ENCODE measurements at places on chromosomes 12 and 14. TPM values are rescaled to one million over a fixed set of nuclear protein-coding genes. Genes with fewer than 3 reads are reported as not detected.

- peak overlapping the region; percentile 56 for H3K27ac ChIP-seq
- DNase-seq = no peak
- peaks cover 6% of the 10 kb centered on the region for H3K36me3 ChIP-seq
- H3K27me3 ChIP-seq = no peaks in the 10 kb centered on the region
- H3K4me1 ChIP-seq = peaks cover 20% of the 10 kb centered on the region
Observed at GRCh38 chr14:37262649-37263048, 64.9 kb downstream of the MIPOL1 start.

DNA sequence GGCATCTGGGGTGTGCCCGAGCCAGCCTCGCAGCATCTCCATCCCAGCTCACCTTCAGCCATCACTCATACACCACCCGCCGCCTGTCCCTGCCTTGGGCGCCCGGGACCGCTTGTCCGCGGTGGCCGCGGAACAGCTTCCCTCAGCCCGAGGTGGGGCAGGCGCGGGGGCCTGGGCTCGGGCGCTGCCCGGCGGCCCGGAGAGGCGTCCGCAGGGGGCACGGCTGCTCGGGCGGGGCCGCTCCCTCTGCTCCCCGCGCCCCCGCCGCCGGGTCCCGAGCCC lies 430 bp downstream of the SLC41A2 start:
- H3K27ac ChIP-seq = no peak overlapping the region
- peak overlapping the region; percentile 78 for H3K4me3 ChIP-seq
- peaks cover 9% of the 10 kb centered on the region for H3K4me1 ChIP-seq

DNA sequence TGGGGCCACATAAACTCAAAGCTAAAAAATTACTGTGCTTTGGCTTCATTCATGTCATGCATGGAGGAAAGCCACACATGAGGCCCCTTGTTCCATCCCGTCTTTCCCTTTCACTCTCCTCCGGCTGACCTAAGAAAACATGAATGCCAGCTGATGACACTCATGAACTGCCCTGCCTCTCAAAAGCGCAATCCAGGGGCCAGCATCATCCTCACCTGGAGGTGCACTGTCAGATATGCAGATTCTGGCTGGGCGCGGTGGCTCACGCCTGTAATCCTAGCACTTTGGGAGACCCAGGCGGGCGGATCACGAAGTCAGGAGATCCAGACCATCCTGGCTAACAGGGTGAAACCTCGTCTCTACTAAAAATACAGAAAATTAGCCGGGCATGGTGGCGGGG lies 116.1 kb upstream of the FOXN3 start:
- H3K27me3 ChIP-seq = no peaks in the 10 kb centered on the region
- DNase-seq = no peak
- H3K27ac ChIP-seq = no peak overlapping the region
- H3K4me1 ChIP-seq = peaks cover 3% of the 10 kb centered on the region
- peaks cover 1% of the 10 kb centered on the region for H3K36me3 ChIP-seq
- H3K4me3 ChIP-seq = no peak overlapping the region

DNA sequence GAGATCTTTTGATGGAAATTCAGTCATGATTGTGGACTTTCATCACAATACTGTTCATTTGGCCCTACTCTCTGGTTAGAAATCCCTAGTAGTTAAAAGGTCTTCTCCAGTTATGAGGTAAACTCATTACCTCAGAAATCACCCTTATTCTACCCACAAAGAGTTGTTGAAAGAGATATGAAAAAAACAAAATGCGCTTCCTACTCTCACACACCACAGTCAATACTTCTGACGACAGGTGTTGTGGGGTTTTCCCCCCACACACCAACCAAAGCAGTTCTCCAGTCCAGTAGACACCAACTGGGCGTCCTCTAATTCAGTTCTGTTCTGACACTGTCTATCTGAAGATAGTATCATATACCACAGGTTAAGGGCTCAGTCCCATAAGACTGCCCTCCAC lies 54.9 kb downstream of the TRMT5 start:
- no peak overlapping the region for H3K27ac ChIP-seq
- no peaks in the 10 kb centered on the region for H3K27me3 ChIP-seq
- H3K4me1 ChIP-seq = no peaks in the 10 kb centered on the region
- no peaks in the 10 kb centered on the region for H3K36me3 ChIP-seq
- H3K4me3 ChIP-seq = no peak overlapping the region

DNA sequence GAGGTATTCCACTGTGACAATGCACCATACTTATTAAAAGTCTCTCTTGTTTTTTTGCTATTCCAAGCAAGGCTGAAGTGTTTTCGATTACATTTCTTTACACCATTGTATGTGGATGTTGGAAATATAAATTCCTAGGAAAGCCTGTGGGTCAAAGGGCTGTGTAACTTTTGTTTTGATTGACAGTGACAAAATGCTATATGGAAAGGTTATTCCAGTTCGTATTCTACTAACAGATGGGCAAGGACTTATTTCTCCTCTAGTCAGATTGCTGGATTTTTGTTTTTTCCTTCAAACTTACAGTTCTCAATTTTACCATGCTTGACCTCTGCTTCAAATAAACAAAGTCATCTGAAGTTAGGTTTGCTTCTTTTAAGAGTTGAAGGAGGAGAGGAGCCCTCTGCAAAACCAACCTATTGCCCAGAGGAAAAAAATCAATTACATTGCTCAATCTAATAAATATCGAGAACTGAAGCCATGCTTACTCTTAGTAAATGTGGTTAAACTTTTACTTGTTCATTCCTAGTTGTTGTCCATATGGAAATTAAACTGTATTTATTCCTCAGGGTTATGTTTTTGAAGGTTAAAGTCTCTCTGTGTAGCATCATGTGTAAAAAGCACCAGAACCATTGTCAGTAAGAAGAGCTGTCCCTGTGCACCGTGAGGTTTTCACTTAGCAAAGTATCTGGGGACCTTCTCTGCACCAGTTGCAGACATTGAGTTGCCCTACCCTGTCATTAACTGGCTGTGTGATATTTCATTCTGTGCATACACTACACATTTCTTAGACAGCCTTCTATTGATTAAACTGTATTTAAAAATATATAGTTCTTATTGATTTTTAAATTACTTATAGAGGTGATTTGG lies 26.9 kb downstream of the GLT1D1 start:
- H3K4me1 ChIP-seq = no peaks in the 10 kb centered on the region
- no peak for DNase-seq
- H3K36me3 ChIP-seq = peaks cover 22% of the 10 kb centered on the region
- no peaks in the 10 kb centered on the region for H3K27me3 ChIP-seq
- no peak overlapping the region for H3K4me3 ChIP-seq

DNA sequence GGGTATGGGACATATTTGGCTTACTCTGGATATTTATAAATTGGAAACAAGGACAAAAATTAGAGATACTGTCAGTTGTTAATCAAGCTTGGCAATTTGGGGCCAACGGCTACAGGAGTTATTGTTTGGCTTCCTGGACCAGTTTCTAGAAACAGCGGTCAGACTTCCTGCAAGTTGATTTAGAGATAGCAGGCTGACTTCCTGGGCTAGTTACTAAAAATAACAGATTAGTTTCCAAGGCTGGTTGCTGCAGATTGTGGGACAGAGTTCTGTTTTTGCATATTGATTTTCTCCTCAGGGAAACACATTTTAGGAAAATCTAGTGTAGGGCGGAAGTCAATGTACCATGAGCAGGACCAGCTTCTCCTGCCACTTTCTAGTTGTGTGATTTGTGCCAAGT lies 144.0 kb upstream of the TMPO start:
- H3K4me1 ChIP-seq = no peaks in the 10 kb centered on the region
- H3K36me3 ChIP-seq = no peaks in the 10 kb centered on the region
- H3K27ac ChIP-seq = no peak overlapping the region
- no peaks in the 10 kb centered on the region for H3K27me3 ChIP-seq

DNA sequence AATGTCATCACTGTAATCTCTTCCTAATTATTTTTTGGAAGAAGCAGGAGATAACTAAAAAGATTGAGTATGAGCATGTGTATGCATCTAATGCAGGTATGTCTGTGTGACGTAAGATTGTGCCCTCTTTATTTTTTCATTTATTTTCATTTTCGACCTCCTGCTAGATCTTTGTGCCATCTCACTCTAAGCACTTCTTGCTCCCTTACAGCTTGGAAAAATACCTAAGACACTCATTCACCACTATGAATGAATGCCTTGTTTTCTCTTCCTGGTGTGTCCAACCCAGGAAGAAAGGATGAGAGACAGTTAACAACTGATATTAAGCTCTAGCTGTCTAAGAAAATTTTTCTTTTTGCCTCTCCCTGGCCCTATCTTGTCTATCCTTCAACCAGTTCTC lies 76.8 kb upstream of the CISTR start:
- peaks cover 7% of the 10 kb centered on the region for H3K27me3 ChIP-seq
- H3K27ac ChIP-seq = no peak overlapping the region
- DNase-seq = no peak
- H3K36me3 ChIP-seq = no peaks in the 10 kb centered on the region

- peaks cover 1% of the 10 kb centered on the region for H3K4me1 ChIP-seq
- H3K4me3 ChIP-seq = no peak overlapping the region
Observed at GRCh38 chr12:124457287-124458219, 109.9 kb downstream of the NCOR2 start.

DNA sequence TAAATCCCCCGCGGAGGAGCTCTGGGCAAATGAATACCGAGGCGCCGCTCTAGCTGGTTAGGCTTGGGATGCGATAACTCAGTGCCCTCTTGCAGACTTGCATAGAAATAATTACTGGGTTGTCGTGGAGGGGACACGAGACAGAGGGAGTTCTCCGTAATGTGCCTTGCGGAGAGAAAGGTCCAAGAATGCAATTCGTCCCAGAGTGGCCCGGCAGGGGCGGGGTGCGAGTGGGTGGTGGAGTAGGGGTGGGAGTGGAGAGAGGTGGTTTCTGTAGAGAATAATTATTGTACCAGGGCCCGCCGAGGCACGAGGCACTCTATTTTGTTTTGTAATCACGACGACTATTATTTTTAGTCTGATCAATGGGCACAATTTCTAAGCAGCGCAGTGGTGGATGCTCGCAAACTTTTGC lies 2.5 kb upstream of the TBX5 start:
- DNase-seq = no peak
- no peaks in the 10 kb centered on the region for H3K36me3 ChIP-seq
- no peak overlapping the region for H3K4me3 ChIP-seq
- peaks cover 4% of the 10 kb centered on the region for H3K4me1 ChIP-seq
- peaks cover 100% of the 10 kb centered on the region for H3K27me3 ChIP-seq
- H3K27ac ChIP-seq = no peak overlapping the region

DNA sequence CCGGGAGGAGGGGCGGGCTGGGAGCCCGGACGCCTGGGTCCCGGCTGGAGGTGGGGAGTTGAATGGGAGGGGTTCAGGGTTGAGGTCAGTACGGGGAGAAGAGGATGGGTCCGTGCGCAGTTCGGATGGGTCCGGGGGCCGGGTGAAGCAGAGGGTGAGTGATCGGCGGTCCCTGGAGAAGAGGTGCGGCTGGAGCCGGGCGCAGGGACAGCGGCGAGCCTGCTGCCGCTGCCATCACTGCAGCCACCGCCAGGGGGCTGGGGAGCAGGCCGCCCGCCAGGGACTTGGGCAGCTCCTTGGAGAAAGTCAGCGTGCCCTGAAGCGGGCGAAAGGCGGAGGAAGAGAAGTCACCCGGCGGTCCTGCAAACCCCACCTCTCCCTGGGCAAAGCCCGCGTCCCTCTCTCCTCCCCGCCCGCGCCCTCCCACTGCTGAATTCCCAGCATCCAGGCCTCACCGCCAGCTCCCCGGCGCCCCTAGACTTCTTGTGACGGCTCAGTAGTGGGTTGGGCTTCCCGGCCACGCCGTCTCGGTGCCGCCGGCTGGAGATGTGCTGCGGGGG lies 6.0 kb upstream of the GPR84 start:
- no peak overlapping the region for H3K27ac ChIP-seq
- peaks cover 9% of the 10 kb centered on the region for H3K36me3 ChIP-seq
- DNase-seq = peak; percentile 77
- no peak overlapping the region for H3K4me3 ChIP-seq
- peaks cover 6% of the 10 kb centered on the region for H3K4me1 ChIP-seq

DNA sequence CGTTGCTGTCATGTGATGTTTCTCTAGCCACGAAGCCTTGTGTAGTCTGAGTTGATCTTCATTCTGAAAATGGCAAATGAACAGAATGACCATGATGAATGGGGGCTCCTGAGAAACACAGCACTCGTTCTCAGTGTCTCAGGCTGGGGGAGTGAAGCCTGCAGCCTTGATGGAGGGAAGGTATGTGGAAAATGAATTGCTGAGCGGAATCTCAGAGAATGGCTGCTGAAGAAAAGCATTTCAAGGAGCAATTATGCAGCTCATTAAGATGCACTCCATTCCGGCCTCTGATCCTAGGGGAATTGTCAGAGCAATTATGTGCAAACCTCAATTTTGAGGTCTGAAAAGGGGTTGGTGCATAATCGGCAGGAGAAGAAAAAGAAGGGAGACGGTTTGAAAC lies 167.1 kb downstream of the CHST11 start:
- no peaks in the 10 kb centered on the region for H3K27me3 ChIP-seq
- DNase-seq = no peak
- H3K4me1 ChIP-seq = no peaks in the 10 kb centered on the region
- H3K36me3 ChIP-seq = no peaks in the 10 kb centered on the region

DNA sequence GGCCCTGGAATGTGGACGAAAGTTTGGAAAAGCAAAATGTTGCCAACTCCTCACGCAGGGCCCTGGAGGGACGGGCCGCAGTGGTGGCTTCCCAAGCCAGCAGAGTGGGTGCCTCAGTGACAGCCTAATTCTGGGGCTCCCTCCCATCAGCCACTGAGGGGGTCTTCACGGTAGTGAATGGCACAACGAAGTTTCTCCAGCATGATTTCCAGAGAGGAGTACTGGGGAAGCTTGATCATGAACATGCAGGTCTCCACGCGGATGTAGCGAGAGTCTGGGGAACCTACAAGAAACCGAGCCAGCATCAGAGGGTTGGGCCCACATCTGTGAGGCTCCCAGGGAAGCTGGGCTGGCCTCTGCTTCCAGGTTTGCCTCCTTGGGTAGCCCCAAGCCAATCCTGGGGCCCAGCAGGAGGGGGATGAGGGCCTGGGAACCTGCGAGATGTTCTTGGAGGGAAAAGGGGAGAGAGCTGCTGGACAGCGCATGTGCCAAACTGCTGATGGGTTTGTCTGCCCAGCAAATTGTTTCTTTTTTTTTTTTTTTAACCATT lies 37.0 kb downstream of the TRAFD1 start:
- DNase-seq = no peak
- no peak overlapping the region for H3K27ac ChIP-seq
- no peak overlapping the region for H3K4me3 ChIP-seq
- H3K4me1 ChIP-seq = no peaks in the 10 kb centered on the region

GRCh38 chr14:102277874-102278630 lies 26.9 kb downstream of the MOK start:
- no peaks in the 10 kb centered on the region for H3K27me3 ChIP-seq
- H3K27ac ChIP-seq = no peak overlapping the region
- H3K4me3 ChIP-seq = no peak overlapping the region
- no peaks in the 10 kb centered on the region for H3K4me1 ChIP-seq
- DNase-seq = no peak

- H3K4me3 ChIP-seq = no peak overlapping the region
- H3K4me1 ChIP-seq = peaks cover 3% of the 10 kb centered on the region
- H3K27ac ChIP-seq = no peak overlapping the region
- H3K36me3 ChIP-seq = no peaks in the 10 kb centered on the region
Observed at GRCh38 chr14:103973354-103973753, 31.0 kb upstream of the RD3L start.

ERP27 gene
- total RNA-seq = 22.8 TPM

IFNG-AS1 gene
- total RNA-seq = not detected

GLRX5 gene
- 53.3 TPM for total RNA-seq

KRT75 gene
- total RNA-seq = not detected

CD163L1 gene
- 1.1 TPM for total RNA-seq

RNU4-1 gene
- 6,474 TPM for total RNA-seq

ASCL1 gene
- 8.3 TPM for total RNA-seq

Data from progenitor cell of endocrine pancreas (in vitro differentiated cells).